ENCODE measurements at places on chromosomes 4 and X.

DNA sequence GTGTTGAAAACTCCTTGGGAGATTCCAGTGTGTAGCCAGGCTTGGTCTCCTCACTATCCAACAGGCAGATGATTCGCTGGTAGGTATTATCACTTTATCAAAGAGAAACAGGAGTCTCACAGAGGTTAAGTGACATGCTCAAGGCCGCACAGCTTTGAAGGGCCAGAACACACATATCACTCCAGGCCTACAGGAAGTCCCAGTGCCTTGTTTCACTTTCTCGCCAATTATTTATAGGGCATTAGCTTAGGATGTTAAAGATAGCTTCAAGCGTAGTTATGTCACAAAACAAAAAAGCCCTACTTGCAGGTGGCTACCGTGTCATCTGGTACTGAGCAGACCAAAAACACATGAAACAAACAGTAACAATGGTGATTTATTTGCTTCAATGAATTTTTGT lies 13.2 kb downstream of the ATP8A1 start:
- peak; percentile 16 for DNase-seq

GRCh38 chr4:17577665-17578481 lies 875 bp downstream of the LAP3 start:
- DNase-seq, result peak; percentile 49

DNA sequence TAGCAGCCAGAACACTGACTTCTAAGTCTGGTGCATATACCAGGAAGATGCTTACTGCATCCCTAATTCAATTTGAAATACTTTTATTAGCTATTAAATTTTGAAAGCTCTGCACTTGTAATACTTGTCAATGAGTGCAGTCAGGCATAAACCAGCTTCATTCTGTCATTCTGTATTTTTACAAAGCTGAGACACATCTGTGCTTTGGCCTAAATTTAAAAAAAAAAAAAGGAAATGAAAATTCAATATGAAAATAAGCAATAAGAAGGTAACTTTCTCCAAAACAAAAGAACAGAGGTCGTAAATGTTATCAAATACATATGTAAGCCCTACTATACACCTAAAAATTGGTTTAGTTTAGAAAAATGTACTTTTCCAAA lies 7.0 kb downstream of the SMIM14 start:
- no peak for DNase-seq

DNA sequence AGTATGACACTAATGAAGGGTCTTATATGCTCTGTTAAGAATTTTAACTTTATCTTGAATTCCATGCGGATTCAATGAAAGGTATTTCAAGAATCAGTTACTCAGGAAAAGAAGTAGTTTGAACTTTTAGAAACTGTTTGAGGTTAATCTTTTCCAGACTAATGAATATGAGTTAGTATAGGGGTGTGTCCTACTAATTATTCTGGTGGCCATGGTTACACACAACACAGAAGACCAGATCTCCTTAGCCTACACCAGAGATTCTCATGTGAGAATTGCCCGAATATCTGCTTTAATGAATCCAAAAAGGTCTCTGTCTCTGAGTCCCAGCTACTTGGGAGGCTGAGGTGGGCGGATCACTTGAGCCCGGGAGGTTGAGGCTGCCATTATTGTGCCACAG lies 100.4 kb downstream of the MMRN1 start:
- peak; percentile 63 for DNase-seq

- DNase-seq, result no peak
Measured at GRCh38 chrX:130799393-130799792, 103.6 kb downstream of the ENOX2 start.

DNA sequence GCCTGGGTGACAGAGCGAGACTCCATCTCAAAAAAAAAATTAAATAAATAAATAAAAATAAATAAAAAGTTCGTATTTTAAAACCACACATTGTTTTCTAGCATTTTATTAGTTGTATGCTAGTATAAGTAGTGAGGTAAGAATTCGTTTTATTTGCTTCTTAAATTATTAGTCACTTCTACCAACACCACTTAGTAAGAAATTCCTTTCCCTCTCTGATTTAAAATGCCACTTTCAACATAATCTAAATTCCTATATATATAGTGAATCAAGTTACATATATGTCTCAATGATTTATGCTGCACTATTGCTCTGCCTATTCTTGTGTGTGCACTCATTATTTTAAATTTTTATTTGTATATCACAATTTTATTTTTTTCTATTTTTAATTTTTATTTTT lies 72.1 kb downstream of the MAGEC1 start:
- no peak for DNase-seq

DNA sequence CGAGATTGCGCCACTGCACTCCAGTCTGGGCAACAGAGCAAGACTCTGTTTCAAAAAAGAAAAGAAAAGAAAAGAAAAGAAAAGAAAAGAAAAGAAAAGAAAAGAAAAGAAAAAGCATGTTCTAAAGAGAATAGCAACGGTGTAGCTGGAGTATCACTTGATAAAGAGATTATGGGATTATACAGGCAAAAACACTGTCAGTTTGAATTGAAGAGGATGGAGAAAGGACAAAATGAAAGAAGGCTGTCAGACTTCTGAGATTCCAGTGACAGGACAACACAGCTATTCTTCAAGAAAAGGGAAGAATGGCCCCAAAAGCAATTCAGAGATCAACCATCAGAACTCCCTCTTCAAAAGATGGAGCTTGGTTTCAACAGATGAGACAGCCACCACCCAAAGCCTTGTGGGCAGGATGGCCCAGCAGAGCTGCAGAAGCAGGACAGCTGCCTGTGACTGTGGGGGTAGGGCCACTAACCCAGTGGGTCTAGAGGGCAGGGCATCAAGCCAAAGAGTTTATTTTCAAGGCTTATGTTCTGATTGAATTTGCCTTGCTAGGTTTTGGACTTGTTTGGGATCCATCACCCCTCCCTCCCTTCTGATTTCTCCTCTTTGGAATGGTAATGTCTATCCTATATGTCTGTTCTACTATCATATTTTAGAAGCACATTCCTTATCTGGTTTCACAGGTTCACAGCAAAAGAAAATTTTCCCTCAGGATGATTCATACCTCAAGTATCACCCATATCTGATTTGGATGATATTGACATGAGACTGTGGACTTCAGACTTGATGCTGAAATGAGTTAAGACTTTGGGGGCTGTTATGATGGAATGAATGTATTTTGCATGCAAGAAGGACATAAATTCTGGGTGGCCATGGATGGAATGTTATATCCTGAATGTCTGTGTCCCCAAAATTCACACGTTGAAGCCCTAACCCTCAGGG lies 17.5 kb downstream of the RFC1 start:
- DNase-seq, result no peak

DNA sequence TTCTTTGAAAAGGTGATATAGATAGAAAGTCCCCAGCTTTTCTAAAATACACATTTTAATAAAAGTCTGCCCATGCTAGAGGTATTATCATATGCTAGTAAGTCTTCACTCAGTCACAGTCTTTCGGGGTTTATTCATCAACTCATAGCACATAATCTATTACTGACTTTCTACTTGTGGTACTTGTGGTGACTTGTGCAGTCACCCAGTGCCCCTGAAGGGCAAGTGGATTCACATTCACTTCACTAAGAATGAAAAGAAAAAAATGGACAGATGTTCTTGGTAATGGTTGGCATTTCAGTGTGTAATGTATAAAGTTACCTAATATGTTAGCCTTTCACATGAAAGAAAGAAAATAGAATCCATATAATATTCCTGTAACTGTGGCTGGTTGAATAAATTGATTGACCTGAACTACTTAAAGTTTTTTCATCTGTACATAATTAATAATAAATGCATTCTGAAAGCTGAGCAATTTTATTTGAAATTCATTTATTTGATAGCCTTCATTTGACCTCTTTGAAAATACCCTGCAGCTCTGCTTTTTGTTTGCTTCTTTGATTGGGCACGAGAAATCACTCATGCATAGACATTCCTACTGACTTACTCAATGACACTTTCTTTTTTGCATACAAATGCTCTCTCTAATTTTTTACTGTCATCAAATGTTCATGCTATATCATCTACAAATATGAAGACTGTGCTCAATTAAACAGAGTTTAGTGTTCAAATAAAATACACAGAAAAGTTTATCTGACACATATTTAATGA lies 39.5 kb upstream of the ZNF330 start:
- peak; percentile 6 for DNase-seq

DNA sequence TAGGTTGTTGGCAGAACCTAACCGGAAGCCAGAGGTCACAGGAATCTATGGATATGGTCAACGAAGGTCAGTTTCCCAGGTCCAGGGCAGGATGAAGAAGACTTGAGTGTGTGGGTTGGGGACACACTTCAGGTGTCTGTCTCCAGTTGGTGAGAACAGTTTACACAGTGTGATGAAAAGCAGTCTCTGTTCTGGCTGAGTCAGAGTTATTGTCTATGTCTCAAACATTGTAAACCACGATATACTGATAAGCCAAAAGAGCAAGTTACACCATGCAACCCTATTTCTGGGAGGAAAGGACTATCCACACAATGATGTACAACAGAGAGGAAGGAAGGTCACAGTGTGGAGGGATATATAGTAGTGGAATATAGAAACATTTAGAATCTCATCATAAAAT lies 187.1 kb upstream of the C1QTNF7 start:
- no peak for DNase-seq

DNA sequence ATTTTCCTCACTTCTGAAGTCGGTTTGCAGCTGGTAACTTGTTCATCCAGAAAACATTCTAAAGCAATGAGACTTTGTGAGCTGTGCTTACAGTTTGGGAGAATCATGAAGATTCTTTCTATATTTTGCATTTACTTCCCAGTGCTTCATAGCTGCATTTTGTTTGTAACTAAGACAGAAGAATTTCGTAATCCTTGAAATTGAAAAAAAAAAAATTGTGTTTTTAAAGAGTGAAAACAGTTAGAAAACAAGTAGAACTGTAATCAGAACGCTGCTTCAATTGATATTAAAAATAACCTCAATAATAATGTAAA lies 392.4 kb downstream of the UNC5C start:
- DNase-seq, result no peak

- no peak for DNase-seq
Measured at GRCh38 chr4:124035364-124036041, 638.9 kb downstream of the SPRY1 start.

DNA sequence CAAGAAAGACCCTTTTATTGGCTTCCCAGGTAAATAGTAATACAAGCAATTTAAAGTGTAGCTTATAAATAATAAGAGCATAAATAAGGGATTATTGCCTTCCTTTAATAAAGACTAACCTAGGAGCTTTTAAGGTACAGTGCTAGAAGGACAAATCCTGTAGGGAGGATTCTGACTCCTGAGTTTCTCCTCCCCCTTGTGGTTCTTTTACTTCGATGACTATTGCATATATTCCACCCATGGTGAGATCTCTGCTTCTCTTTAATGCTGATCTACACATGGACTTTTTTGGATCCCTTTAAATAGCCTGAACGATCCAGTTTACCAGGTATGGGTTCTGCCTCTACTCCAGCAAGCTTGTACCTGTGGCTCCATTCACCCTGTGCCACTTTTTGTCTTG lies 2.5 kb downstream of the GALNT7 start:
- peak; percentile 61 for DNase-seq

GRCh38 chr4:18056030-18056429 lies 34.5 kb upstream of the LCORL start:
- DNase-seq, result no peak

DNA sequence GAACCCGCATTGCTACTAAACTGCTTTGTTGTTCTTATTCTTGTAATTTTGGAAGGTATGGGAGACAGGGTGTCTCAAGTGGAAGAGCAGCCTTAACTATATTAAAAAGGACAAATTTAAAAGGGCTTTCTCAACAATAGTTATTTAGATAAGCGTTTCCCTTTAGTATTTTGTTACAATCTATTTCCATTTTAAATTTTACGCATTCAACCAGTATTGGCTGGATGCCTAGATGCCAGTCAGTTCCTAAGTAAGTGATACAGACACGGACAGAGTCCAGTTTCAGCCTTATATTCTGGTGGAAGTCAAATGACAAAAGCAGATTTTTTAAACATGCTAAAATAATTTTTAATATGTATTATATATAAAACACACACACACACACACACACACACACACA lies 28.3 kb downstream of the FAT1 start:
- no peak for DNase-seq

DNA sequence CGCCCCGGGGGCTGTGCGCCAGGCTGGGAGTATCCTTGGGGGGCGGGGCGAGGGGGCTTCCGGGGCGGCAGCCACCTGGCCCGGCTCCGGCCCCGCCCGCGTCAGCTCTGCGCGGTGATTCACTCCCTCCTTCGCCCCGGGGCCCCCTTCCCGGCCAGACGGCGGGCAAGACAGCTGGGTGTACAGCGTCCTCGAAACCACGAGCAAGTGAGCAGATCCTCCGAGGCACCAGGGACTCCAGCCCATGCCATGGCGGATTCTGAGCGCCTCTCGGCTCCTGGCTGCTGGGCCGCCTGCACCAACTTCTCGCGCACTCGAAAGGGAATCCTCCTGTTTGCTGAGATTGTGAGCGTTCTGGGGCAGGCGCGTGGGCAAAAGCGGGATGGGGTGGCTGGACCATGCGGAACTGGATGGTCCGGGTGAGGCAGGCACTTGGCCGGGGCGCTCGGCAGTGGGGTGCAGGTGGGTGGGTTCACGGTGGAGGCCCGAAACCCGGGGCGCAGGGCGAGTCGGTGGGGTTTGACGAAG lies at the start of gene PLP2:
Gene PLP2, plus strand, starts transcription at position 147 of the 528 bp plus-strand sequence. Its CDS starts 103 bp downstream, at position 250.
- no peak for DNase-seq

GRCh38 chr4:166277401-166277800 lies 404.4 kb downstream of the TLL1 start:
- DNase-seq, result no peak

DNA sequence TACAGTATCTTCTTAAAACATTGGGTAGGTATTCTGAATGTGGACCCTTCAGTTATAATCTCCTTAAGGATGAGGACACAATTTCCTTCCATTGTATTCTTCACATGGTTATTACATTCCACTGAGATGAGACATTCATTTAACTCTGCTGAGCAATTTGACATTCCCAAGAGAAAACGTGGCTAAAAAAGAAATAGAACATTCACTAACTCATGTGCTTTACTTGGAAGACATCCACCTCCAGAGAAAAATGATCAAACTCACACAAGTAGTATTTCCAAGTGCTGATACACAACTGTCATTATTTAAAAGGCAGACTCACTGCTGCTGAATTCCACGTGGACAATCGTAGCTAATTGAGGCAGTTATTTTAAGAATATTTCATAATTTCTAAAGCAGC lies 227.9 kb upstream of the ANKRD50 start:
- DNase-seq, result peak; percentile 66

Measured in mesendoderm (in vitro differentiated cells).